ENCODE measurements at places on chromosomes 5 and 9.
A peak's percentile ranks its signal among the peaks of the same experiment; 100 is the strongest.

DNA sequence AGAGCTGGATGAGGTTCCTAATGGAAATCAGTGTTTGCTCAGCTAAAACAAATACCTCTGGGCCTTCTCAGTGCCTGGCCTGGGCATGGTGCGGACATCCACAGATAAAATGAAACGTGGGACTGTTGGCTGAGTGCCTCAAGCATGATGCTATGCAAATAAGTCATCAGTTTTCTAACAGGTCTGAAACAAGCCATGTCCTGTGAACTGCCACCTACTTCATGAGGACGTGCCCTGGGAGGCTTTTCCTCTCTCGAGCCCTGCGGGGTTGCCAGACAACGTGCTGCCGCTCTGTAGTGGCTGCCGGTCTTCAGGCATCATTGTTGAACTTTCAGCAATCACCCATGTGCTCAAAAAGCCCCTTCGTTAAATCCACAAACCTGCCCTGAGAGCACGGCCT is 240.4 kb upstream of the IRX2 start:
- DNase-seq: no peak

GRCh38 chr9:86614871-86615849 is 260.9 kb upstream of the TUT7 start:
- DNase-seq: peak; percentile 5

DNA sequence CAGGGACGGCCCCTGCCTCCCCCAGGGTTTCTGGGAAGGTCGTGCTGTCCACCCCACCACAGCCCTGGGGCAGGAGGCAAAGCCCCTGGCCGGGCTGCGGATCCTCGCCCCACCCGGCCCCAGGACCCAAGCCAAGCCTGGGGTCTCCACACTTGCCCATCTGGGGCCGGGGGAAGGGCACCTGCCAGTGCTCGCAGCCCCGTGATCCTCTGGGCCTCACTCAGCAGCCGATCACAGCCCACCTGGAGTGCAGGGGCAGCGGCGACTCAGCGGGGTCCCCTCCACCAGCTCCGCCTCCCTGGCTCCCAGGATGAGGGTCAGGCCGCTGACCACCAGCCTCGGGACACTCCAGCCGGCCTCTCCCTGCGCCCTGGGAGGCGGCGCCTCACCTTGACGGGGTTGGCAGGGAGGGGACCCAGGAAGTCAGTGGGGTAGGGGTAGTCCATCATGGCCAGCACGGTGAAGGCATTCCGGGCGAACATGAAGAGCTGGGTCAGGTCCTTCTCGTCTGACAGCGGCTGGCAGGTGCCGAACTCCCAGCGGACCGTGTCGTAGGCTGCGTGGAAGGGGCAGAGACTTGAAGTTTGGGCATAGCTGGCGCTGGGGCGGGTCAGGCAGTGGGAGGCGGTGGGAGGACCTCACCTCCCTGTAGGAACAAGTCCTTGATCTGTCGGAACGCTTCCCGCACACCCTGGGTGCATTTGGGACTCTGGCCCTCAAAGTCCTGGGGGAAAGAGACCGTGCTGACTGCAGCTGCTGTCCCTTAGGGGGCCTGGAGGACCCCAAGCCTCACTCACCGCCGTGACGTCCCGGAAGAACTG is 1.8 kb downstream of the DPP7 start:
- no peak for DNase-seq

- no peak for DNase-seq
Observed at GRCh38 chr9:237858-238345, 23.2 kb downstream of the DOCK8 start.

- DNase-seq: no peak
Observed at GRCh38 chr5:102890133-102890532, 135.0 kb downstream of the PAM start.

DNA sequence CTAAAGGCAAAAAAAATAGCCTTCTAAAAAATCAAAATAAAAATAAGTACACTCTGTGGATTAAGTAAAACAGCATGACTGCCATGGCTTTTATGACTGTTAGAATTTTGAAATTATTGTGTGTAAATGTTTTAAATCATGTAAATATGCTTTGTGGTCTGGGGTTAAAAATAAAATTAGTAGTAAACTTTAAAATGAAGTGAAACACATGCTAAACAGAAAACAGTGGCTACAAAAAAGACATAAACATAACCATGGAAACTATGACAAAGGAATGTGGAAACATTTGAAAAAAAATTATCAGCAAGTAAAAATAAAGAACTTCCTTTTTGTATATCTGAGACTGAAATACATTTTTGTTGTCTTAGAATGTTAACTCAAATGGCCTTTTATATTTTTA is 134.5 kb upstream of the SPEF2 start:
- DNase-seq: peak; percentile 50

GRCh38 chr9:123059472-123060220 is 26.2 kb downstream of the GPR21 start:
- no peak for DNase-seq
